ENCODE measurements at places on chromosomes 6 and 20.

- no peak for DNase-seq
These were observed 430 bp upstream of the FAM110A start for GRCh38 chr20:833121-833449.

DNA sequence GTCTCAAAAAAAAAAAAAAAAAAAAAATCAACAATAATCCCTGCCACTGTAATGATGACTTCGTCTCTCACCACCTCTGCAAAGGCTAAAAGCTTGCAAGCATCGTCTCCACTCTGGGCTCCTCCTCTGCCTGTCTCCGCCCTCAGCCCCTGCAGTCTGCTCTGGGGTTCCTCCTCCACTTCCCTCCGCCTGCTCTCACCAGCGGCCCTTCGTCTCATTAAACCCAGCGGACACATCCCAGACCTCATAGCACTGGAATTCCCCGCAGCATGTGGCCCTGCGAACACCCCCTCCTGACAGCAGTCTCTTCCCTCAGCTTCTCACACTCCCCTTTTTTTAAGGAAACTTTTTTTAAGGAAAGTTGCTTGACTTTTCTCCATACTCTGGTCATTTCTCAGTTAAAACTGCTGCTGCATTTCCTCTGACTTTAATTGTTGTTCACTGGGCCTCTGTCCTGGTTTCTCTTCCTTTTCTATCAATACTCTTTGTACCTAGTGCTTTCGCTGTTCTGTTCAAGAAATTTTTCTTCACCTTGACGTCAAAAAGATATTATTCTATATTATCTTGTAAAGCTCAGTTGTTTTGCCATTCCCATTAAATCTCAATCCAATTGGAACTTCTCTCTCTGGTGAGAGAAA is 70.9 kb upstream of the PLEKHG1 start:
- DNase-seq: no peak

DNA sequence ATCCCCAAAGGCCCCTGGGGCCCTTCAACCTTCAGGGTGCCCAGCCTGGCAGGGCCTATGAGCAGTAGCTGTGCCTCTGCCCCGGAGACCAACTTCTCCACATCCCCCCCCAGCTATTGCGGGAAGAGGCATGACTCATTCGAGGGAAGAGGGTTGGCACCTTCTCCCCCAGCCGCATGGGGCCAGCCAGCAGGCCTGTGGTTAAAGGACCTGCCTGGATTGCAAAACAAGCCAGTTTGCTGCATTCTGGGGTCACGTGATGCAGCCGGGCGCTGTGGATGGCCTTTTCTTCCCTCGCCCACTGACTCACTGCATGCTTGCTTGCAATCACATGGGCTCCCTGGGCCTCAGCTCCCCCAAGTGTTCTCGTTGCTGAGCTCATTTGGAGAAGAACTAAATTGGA is 182.5 kb downstream of the MAFB start:
- no peak for DNase-seq

GRCh38 chr6:3718407-3718806 is 33.1 kb downstream of the PXDC1 start:
- no peak for DNase-seq

DNA sequence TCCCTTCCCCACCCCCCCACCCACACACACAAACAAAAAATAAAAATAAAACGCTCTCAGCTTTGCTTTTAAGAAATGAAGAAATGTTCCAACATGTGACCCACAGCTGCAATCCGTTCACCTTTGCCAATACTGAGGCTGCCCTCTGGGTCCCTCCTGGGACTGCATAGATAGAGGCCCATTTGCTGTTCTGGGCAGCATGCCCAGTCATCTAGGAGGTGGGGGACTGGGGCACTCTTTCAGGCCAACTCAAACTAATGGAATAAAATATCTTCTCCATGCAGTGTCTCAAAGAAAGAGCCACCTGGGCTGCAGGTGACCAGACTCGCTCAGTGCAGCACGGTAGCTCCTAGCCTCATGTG is 79.9 kb downstream of the SLC22A3 start:
- DNase-seq: no peak

GRCh38 chr6:4973982-4974745 is 29.7 kb downstream of the RPP40 start:
- DNase-seq: no peak

- DNase-seq: no peak
These were observed 73.4 kb downstream of the ISM1 start for GRCh38 chr20:13294522-13294921.
